ENCODE measurements at places on chromosomes 12 and 14.

DNA sequence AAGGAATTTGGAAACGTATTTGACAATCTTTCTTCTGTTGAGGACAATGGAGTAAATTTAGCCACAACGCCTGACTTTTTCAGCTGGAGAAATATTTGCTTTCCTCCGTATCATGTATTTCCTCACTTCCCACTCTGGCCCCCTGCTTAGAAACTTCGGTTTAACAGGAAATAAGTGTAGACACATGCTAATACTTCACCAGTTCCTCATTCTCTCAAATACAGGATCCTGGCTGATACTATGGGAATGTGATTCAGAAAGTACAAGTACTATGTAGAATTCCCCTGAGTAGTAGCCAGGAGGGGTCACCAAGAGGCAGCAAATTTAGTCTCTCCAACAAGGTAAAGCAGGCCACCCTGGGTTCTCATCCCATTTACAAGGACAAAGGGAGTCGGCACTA is 58.0 kb downstream of the FAR2 start:
- no peak for DNase-seq

- DNase-seq = no peak
Measured at GRCh38 chr12:238736-239398, 23.8 kb downstream of the SLC6A13 start.

- DNase-seq = no peak
Measured at GRCh38 chr14:79352076-79352630, 859.2 kb downstream of the DIO2 start.

- DNase-seq = no peak
Measured at GRCh38 chr14:71672596-71672995, 259.6 kb upstream of the RGS6 start.

- no peak for DNase-seq
Measured at GRCh38 chr14:66306101-66306500, 180.1 kb upstream of the CCDC196 start.

GRCh38 chr12:9760699-9761418 is at the start of gene CD69:
TSS of gene CD69 (minus strand) at chr12:9760901. CDS start at chr12:9760820, 81 bp downstream.
- DNase-seq = no peak

- no peak for DNase-seq
Measured at GRCh38 chr12:76719171-76720041, 44.5 kb upstream of the ZDHHC17 start.

DNA sequence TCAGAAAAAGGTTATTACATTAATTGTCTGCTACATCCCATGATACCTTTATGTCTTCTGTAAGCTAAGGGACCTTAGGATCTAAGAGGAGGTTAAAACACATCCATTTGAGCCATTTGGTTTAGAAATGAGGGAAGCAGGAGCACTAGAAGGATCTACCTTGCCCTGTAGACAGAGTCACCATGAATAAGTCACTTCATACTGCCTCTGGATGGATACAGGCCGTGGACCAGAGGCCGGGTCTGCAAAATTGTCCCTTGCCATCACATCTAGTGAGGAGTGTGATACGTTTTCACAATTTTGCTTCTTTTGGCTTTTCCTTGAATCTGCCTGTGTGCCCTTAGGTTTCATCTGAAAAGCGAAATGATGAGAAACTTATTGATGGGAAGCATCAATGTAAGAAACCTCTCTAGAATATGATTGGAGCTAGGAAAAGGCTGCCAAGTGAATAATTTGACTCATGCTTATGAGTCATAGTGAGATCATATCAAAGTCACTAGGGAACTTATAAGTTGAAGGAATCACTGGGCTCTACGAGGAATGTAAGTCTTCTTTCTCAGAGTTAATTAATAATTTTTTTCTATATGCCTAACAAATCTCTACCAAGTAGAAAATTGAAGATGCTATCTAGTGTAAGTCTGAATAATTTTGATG is 10.8 kb downstream of the GLRX5 start:
- peak; percentile 44 for DNase-seq

- no peak for DNase-seq
Measured at GRCh38 chr14:35999294-35999693, 173.2 kb downstream of the BRMS1L start.

DNA sequence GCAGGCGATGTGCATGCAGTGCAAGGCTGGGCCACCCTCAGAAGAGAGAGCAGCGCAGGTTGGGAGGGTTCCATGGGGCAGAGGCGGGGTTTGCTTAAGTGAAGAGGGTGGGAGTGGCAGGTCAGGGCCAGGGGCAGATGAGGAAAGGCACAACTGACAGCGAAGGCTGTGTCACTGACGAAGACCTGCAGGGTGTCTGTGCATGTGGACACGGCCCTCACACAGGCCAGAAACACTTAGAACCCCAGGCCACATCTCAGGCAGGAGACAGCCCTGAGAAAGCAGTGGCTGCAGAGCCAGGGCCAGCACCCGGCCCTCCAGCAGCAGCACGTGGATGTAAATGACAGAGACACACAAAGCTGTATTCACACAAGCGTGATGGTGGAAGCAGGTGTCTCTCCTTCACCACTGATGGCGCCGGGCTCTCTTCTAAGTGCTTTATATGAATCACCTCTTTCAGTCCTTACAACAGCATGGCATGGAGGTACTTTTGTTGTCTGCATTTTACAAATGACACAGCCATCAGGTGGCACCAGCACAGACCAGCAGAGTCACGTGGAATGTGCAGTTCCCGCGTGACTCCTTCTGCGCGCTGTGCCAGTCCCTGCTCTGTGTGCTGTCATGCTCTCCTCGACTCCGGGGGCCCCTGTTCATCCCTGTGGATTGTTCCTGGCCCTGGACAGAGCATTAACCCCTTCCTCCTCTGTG is 54.6 kb downstream of the TSPAN11 start:
- no peak for DNase-seq

DNA sequence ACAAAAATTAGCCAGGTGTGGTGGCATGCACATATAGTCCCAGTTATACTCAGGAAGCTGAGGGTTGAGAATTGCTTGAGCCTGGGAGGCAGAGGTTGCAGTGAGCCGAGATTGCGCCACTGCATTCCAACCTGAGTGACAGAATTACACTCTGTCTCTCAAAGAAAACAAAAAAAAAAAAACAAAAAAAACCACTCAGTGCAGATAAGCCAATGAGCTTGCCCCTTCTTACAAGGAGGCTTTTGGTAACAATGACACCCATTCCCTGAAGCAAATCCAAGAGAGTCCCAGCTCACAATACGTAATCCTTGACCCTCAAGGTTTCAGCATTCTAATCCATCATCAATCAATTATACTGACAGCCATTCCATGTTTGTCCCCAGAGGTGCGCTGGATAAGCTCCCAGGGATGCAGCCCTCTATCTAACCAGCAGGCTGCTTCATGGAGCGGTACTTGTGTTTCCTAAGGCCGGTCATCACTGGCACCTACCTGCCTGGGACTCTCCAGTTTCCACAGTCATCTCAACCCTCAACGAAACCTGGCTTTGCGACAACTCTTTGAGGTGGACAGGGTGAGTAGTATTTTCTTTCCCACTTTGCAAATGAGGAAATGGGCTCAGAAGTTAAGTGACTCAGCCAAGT is 12.4 kb downstream of the GCN1 start:
- peak; percentile 57 for DNase-seq

- DNase-seq = no peak
Measured at GRCh38 chr12:72546106-72546505, 273.9 kb downstream of the TRHDE start.

GRCh38 chr12:131589221-131589897 is 121.5 kb upstream of the SFSWAP start:
- no peak for DNase-seq

DNA sequence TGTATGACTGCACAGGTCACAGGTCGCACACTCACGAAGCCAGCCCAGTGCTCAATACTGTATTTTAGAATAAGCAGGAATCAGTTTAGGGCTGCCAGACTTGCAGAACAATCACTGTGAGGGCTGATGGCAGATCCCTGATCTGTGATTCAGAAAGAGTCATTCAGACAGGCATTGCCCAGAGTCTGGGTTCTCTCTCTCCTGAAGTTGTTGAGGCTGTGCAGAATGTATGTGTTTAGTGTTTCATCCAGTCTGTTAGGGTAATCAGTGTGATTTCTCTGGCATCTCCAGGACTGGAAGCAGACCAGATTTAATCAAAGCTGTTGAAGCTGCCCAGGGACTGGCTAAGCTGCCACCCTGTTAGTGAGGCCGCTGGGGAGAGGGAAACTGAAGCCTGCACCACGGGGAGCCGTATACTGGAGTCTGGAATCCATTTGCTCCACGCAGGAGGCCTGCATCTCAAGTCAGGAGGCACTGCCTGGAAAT is 69.3 kb downstream of the ETV6 start:
- DNase-seq = peak; percentile 55

DNA sequence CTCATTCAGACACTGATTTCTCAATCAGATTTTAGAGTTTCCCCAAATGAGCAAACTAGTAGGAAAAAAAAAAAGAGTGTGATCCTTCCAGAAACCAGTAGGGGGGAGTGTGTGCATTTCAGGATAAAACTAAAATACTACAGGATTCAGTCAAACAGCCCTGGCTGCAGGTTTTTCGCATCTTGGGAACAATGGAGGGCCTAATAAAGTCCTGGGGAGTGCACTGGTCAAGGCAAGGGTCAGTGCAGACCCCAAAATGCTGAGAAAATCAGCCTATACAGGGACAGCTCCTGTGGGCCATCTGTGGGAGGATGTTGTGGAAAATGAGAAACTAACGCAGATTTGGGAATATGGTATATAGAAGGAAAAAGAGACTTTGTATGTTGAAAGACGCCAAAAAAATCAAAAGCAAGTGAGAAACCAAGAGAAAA is 22.2 kb upstream of the ABCD4 start:
- DNase-seq = peak; percentile 31

DNA sequence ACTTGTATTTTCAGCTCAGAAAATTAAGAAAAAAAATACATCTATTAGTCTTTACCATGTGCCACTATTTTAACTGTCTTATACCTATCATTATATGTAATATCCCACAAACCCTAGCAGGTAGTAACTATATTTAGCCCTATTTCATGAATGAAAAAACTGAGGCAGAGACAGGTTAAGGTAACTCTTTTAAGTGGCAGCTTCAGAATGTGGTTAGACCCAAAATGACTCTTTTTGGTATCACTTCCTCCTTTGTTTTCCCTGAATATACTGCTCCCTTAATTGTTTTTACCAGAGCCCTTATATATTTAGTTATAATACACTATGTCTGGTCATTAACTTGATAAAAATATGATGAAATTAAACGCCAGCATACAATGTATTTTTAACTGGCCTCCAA is 235.6 kb upstream of the RPL10L start:
- DNase-seq = no peak

- no peak for DNase-seq
Measured at GRCh38 chr12:100216337-100216736, 15.7 kb downstream of the ACTR6 start.

DNA sequence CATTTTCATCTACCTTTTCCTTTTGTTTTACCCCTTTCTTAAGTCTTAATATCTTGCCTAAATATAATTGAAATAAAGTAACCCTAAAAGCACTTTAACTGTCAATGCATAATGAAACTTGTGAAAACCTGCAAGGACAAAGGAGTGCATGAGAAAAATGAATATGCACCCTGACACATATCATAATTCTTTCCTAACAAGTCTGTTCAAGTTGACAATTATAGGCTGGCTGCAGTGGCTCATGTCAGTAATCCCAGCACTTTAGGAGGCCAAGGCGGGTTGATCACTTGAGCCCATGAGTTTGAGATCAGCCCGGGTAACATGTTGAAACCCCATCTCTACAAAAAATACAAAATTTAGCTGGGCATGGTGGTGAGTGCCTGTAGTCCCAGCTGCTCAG is 65.4 kb downstream of the FGD6 start:
- no peak for DNase-seq
